Endodermal cell (in vitro differentiated cells): ENCODE measurements at places on chromosomes 1 and 21.

- DNase-seq: no peak
Observed at GRCh38 chr1:57576756-57577155, 152.9 kb upstream of the DAB1 start.

DNA sequence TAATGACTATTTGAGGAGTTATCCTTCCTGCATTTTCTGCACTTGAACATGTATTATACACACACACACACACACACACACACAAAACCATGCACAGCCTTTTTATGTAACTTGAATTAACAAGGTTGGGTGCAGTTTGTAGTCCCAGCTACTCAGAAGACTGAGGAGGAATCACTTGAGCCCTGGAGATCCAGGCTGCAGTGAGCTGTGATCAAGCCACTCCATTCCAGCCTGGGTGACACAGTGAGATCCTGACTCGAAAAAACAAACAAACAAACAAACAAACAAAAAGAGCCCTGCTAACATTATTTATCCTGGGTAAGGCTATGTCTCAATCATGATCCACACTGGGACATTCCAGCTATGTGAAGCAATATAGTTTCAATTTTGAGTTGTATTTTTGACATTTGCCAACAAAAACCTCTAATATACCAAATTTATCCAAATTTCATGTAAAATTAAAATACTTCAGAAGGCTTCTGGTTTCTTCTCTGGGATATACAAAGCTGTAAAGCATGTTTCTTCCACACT lies 156.8 kb downstream of the NTPCR start:
- DNase-seq: no peak

- no peak for DNase-seq
Observed at GRCh38 chr1:21381354-21381753, 58.6 kb upstream of the NBPF3 start.

GRCh38 chr1:243264717-243265116 lies 8.9 kb downstream of the SDCCAG8 start:
- no peak for DNase-seq

GRCh38 chr1:25954282-25954938 lies 43.5 kb downstream of the PAFAH2 start:
- DNase-seq: no peak

GRCh38 chr1:84973498-84974334 lies 23.2 kb downstream of the MCOLN2 start:
- no peak for DNase-seq

- DNase-seq: peak; percentile 60
Observed at GRCh38 chr1:153649137-153649862, 9.2 kb upstream of the SNAPIN start.

DNA sequence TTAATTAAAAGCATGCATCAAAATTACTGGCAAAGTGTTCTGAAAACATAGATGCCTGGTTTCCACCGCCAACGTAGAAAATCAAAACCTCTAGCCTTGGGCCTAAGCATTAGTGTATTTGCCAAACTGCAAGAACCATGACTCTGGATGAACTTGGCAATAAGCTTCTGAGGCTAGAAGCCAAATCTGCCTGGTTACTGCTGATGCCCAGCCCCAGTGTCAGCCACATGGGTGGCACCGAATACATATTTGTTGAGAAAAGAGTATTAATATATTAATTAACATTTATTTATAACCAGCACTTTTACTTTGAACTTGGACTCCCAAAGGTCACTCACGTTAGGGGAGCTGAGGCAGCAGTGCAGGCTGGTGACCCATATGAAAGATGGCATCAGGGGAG lies 140.6 kb upstream of the HMGB4 start:
- DNase-seq: no peak

DNA sequence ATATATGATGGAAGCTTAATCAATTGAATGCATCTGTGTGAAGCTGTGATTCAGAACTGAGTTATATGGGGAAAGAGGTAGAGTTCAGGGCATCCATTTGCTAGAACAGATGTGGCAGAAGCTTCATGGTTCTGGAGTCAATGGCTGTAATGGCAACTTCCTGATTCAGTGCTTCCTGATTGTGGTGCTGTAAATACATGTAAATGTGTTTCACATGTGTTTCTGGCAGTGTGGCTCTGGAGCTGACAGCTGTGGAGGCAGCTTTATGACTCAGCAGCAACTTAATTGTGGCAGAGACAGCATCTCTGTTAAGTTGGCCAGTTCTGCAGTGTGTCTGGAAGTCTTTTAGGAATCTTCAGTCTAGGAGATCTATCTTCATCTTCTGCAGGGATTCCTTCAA lies 226.6 kb upstream of the ZRANB2 start:
- DNase-seq: no peak

GRCh38 chr21:37435120-37435519 lies 68.5 kb downstream of the DYRK1A start:
- peak; percentile 77 for DNase-seq

- no peak for DNase-seq
Observed at GRCh38 chr1:162500805-162501204, 3.2 kb downstream of the UHMK1 start.

GRCh38 chr1:184462155-184462554 lies 75.3 kb downstream of the C1orf21 start:
- no peak for DNase-seq

DNA sequence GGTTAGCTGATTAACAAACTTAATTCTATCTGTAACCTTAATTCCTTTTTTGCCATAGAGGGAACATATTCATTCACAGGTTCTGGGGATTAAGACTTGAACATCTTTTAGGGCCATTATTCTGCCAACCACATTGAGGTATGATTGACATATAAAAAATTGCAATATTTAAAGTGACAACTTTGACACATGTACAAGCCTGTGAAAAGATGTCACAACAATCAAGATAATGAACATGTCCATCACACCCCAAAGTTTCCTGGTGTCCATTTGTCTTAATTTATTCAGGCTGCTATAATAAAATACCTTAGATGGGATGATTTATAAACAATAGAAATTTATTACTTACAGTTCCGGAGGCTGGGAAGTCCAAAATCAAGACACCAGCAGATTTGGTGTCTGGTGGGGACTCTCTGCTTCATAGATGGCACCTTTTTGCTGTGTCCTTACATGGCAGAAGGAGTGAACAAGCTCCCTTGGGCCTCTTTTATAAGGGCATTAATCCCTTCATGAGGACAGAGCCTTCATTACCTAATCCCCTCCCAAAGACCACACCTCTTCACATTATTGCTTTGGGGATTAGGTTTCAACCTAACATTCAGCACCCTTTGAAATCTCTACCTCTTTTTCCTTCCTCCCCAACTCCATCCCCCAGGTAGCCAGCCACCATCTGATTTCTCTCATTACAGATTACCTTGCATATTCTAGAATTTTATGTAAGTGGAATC lies 33.0 kb upstream of the TP53BP2 start:
- no peak for DNase-seq

DNA sequence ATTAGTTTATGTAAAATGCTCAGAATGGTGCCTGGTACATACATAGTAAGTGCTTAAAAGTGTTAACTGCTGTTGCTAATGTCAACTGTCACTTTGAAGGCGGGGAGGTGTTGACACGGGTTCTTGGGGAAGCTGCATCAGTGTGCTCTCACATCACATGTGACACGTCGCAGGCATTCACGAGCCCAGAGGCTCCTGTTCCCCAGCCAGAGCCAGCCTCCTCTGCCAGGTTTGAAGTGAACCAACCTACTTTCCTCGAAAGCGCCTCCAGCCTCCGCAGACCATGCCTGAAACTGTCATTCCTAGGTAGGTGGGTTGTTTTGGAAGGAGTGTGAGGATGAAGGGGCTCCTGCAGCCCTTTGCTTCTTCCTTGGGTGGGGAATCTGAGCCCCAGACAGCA lies 13.8 kb downstream of the GALNT2 start:
- no peak for DNase-seq

GRCh38 chr1:63321066-63321784 lies 1.1 kb upstream of the FOXD3 start:
- peak; percentile 78 for DNase-seq

DNA sequence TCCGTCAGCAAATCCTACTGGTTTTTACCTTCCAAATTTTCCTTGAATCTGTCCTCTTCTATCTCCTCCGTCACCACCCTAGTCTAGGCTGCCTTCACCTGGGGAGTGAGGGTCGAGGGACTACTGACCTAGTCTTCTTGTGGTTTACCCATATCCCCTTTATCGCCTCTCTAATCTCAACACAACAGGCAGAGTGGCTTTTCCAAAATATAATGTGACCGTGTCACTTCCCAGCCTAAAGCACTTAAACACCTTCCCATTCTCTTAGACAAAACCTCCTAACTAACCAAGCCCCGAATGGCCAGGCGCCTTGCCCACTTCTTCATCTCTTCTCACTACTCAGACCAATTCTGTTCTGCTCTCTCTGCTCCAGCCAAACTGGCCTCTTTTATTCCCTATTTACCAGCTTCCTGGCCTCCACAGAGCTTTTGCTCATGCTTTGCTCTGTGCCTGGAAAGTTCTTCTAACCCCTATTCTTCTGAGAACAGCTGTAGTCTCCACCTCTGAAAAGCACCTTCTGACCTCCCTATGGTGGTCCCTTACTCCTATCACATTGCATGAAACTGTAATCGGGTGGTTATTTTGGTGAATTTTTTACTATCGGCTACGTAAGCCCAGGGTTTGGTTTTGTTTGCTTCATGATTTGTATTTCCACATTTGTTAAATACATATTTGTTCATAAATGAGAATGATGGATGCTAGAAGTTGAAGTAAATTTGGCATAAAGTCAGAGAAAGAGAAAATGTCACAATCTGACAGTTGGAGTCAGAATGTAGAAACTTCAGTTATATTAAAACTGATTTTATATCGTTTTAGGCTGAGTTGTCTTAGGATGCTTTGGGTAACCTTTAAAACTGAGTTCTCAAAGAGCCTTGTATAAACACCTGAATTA lies 1.2 kb upstream of the NBPF1 start:
- DNase-seq: peak; percentile 64

DNA sequence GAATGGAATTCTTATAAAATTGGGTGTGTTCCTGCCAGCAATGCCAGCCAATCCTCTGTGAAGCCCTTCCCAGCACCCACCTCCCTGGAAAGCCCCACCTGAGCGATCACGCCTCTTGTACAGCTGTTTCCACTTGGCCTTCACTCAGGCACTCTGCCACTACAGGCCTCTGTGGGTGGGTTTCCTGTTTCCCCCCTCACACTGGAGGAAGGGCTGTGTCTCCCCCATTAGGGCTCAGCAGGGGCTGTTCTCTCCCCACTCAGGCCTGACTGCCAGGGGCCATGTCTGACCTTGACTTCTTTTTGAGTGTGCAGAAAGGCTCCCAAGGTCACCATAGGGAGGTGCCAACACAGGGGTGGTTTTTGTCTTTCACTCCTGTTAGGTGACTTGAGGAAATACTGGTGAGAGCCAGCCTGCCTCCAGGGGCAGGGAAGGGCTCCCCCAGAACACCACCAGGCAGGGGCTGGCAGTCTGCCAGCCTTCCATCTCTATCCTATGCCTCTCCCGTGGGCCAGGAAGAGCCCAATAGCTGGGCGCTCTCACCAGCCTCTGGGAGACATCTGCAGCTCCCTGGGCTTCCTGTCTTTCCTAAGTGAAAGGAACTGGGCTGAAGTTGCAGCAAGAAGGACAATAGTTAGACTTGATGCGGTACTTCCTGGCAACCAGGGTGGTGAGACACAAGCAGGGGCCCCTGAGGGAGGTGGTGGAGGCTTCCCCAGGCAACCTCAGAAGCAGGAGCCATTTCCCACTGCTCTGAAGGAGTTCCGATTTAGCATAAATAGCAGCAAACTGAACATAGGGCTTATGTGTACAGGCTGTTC lies 49.1 kb downstream of the ELK4 start:
- peak; percentile 33 for DNase-seq

- DNase-seq: peak; percentile 89
Observed at GRCh38 chr1:41492341-41492848, 7.9 kb upstream of the EDN2 start.

- no peak for DNase-seq
Observed at GRCh38 chr1:192552760-192553191, 22.8 kb upstream of the RGS1 start.

GRCh38 chr1:173870252-173871075 lies 2.3 kb downstream of the ZBTB37 start:
- DNase-seq: no peak

DNA sequence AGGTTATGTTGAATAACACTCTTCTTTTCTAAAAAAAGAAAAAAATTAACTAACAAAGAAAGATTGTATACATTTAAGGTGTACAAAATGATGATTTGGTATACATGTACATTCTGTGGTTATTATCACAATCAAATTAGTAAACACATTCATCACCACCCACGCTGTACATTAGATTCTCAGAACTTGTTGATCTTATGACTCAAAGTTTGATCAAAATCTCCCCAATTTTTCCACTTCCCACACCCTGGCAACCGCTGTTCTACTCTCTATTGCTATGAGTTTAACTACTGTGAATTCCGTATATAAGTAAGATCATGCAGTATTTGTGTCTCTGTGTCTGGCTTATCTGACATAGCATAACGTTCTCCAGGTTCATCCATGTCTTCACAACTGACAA lies 469.5 kb upstream of the CHRM3 start:
- no peak for DNase-seq

DNA sequence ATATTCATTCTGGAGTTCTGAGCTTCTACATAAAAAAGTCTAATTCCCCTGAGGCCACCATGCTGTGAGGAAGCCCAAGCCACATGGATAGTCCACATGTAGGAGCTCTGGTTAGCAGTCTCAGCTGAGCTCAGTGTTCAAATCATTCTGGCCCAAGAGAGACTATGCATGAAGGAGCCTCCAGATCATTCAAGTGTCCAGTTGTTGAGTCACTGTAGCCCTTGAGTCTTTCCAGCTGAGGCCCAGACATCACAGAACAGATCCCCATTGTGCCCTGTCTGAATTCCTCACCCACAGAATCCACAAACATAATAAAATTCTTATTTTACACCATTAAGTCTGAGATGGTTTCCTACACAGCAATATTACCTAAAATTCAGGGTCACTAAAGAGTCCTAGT lies 107.0 kb upstream of the NGF start:
- DNase-seq: no peak
